ENCODE measurements at places on chromosomes 13 and 19.

GRCh38 chr13:95246292-95247082 lies 54.8 kb downstream of the ABCC4 start:
- DNase-seq, result no peak

DNA sequence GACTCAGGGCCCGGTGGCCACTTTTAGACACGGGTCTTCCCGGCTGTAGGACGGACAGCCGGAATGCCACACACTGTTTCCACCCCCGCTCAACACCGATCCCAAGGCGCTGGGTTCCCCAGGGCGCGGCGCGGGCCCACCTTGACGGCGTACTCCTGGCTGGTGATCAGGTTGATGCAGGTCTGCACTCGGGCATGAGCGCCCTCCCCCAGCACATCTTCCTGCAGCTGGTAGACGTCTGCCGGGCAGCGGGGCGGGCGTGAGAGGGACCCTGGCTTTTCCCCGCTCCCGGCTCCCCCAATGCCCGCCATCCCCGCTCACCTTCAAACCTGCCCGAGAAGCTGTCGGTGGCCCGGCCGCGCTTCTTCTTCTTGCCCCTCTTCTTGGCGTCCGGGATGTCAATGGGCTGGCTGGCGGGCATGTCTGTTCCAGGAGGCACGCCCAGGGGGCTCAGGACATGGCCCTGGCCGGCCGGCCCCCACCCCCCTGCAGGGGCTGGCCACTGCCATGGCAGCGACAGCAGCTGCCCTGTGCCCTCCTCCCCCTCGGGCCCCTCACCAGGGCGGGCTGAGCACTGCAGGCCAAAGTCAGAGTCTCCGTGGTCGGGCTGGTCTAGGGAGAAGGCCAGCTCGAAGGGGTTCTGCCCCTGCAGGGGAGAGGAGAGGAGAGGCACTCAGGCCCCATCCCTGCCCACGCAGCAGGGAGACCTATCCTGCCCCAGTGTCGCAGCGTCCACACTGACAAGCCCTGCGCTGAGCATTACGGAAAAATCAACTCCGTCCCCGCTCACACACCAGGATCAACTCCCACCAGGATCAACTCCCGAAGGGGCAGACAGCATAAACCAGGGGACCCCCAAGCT lies 4.8 kb downstream of the MKNK2 start:
- DNase-seq, result no peak

DNA sequence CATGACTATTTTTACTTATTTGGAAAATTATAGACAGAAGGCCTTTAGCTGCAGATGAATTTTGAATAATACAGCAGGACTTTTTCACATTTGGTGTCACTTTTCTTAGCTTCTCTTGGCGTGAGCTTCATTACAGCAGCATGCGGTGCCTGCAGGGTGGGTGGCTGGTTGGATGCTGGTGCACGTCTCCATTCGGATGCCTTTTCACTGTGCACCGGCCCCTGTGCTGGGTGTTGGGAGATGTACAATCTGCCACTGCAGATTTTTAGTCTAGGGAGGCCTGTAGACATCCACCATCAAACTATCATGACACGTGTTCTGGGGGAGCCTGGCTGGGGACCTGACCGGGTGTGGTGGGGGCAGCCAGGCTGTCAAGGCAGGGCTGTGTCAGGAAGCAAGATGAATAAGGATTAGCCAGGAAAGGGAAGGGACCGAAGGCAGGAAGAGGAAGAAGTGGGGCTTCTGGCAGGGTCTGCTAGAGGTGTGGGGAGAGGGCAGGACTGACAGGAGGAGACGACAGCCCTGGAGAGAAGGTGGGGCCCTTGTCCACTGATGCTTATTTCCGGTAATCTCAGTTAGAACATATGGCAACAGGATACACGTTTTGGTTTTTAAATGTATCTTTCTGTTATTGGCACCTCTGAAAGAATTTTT lies 88.8 kb downstream of the ARHGEF7 start:
- no peak for DNase-seq

- DNase-seq, result no peak
These were observed 688 bp downstream of the ZNF606 start for GRCh38 chr19:58001895-58002369.

GRCh38 chr13:30796631-30797601 lies 61.6 kb downstream of the ALOX5AP start:
- DNase-seq, result no peak

DNA sequence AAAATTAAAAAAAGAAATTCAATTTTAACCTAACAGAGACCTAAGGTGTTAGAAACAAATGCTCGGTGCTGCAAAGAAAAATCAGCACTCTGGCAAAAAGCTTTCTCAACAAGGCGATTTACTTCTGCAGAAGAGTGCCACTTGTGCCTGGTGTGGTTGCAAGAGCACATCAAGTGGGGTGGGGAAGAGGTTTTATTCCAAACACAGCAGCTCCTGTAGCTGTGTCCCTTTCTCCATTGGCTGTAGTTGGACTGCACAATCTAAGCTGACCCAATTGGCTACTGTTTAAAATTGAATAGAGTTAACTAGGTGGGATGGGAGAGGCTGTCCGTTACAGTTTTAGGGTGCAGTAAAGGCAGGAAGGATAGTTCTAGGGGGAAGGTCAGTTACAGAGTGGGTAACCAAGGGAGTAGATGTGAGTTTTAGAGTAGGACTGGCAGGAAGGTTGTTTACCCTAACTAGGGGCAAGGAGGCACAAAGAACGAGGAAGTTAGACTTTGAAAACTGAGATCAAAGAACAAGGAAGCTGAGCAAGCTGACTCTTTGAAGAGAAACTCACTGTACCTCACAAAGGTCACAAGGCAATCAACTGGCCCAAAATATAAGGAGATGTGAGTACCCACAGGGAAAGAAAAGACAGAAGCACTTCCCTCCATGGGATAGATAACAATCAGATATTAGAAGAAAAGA lies 145.7 kb downstream of the LIG4 start:
- no peak for DNase-seq

DNA sequence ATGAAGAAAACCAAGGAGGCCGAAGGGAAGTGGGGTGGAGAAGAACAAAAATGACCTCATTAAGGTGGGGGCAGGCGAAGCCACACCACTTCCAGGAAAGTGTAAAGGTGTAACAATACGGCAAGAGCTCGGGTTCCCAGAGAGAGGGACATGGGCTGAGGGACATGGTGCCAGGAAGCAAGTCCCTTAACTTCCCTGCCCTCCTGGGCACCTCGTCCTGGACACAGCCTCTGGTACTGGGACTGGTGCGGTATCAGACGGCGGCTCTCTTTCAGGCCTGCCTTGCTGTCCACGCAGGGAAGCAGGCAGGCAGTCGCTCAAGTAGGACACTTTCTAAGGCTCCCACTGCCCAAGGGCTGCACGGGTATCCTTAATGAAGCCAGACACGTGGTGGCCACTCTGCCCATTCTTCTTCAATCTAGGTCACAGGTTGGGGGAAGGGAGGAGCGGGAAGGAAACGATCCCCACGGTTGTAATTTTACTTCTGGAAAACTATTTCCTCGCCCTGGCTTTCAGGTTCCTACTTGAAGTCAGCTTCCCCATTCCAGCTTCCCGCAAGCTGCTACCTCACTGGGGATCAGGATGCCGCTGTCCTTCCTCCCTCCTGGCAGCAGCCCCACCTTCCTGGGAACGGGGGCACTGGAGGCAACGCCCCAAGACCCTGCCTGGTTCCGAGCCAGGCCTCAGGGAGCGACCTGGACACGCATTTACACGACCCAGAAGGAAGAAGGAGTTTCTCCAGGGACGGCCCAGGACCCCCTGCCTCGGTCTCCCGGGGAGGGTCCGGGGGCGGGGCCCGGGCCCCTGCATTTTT lies 1.2 kb downstream of the AP3D1 start:
- DNase-seq, result no peak

GRCh38 chr13:100291624-100292023 lies 202.7 kb downstream of the PCCA start:
- DNase-seq, result no peak

DNA sequence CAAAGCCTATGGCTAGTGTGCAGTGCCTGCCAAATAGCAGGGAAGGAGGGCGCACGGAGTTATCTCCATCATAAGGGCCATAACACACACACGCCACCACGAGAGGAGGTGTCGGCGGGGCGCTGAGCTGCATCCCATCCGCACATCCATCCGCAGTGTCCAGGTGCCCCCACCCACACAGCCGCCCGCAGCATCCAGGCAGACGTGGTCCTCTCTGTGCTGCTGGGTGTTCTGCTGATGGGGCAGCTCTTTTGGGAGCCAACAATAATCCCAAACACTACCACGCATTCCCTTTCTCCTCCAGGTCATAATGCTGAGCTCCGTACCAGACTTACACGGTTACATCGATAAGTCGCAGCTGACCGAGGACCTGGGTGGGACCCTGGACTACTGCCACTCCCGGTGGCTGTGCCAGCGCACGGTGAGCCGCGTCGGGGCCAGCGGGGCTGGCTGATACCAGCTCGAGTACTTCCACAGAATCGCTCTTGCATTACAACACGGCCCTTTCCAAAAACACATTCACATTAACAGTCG lies 41.5 kb upstream of the F7 start:
- no peak for DNase-seq

- no peak for DNase-seq
These were observed 615 bp upstream of the PSMC4 start for GRCh38 chr19:39970425-39970674.

GRCh38 chr13:100399455-100399854 lies 189.1 kb downstream of the GGACT start:
- no peak for DNase-seq

GRCh38 chr13:80551650-80552497 lies 210.9 kb upstream of the SPRY2 start:
- DNase-seq, result no peak

All from kidney glomerular epithelial cell (primary cell).